ENCODE measurements at places on chromosomes 3 and 15. TPM values are rescaled to one million over a fixed set of nuclear protein-coding genes. Genes with fewer than 3 reads are reported as not detected.

DNA sequence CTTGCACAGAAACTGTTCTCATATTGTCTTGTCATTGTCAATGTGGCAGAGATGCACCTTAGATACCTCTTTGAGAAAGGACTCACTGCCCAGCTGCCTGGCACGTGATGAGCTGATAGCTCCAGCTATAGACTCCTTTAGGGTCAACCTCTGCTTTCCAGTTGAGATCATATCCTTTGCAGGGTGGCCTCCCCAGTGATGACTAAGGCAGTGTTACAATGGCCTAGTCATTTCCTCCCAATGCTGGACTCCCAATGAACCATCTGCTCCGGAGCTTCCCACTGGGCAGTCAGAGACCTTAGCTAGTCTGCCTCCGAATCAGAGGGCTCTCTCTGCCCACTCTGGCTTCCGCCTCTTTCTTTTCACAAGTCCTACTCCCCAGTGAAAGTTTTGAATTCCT is 79.5 kb downstream of the CHRD start:
- no peak for DNase-seq

- DNase-seq: no peak
These were observed 136.9 kb downstream of the HCN4 start for GRCh38 chr15:73231661-73232419.

DNA sequence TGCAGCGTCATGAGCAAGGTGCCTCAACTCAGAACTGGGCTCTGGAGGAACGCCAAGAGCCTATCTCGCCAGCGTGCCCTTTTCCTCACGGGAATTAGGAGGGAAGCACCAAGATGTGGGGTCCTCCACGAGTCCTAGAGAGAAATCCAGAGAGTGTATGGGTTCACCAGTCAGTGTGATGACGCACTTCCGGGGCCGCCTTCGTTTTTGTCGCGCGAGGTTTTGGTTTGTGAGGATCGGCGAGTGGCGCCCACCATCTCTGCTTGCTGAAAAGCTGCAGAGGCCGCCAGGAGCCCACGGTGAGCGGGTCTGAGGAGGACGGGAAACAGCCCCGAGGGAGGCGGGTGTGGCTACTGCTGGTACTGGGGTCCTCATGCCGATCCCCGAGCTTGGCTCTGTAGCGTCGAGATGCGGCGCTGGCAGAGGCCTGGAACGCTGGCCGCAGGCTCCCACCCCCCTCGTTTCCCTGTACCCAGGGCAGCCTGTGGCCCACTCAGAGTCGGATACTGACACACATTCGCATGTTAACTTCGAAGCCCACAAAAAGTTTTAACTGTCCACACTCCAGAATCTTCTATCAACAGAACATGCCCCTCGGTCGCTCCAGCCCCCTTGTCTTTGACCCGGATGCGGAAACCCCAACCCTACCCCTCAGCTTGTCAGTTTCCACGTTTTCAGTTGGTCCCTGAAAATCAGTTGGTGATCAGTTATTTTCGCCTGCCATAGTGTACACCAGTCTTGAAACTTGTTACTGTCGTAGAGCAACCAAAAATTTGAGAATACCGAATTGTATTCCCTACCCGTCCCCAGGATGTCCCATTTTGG is 30.4 kb downstream of the ZNF662 start:
- DNase-seq: no peak

DNA sequence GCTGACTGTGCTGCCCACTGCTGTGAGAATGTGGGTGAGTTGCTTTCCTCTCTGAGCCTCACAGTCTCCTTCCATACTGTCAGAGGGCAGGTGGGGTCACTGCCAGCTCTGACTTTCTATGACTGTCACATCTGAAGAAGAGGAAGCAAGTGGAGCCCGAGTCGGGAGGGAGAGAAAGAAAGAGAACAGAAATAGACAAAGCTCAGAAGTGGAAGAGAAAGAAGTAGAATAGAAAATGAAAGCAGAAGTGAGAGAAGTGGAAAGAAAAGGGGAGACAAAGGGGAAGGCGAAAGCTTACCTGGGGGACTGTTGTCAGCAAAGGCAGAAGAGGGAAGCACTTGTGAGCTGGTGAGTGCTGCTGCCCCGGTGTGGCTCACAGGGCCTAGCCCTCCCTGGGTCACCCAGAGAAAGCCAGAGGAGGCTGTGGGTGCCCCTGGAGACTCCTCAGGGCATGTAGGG is 57.9 kb downstream of the EPHB1 start:
- DNase-seq: peak; percentile 42

DNA sequence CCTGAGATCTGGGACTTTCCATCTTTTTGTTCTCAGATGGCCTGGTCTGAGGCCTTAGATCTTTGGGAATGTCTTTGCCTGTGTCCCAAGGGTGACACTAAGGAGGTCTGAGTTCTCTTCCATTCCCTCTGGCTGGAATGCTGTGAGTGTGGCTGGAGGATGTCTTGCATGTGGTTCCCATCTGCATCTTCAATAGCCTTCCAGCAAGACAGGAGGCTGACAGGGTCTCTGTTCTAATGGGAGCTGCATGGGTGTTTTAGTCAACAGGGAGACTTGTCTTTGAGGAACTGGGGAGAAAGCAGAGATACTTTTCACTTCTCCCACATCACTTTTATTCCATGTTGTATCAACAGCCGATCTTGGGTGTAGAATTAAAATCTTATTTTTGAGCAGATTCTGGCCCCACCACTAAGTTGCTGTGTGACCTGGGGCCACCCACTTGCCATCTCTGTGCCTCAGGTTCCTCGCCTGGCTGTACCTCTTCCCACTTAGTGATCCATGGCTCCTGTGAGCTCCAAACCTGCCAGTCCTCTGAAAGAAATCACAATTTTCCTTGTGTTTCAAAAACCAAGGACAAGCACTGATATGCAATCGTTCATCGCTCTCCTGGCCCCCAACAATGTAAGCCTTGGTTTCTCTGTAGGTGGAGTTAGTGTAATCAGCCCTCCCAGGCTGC is 75.2 kb downstream of the LSM3 start:
- no peak for DNase-seq

DNA sequence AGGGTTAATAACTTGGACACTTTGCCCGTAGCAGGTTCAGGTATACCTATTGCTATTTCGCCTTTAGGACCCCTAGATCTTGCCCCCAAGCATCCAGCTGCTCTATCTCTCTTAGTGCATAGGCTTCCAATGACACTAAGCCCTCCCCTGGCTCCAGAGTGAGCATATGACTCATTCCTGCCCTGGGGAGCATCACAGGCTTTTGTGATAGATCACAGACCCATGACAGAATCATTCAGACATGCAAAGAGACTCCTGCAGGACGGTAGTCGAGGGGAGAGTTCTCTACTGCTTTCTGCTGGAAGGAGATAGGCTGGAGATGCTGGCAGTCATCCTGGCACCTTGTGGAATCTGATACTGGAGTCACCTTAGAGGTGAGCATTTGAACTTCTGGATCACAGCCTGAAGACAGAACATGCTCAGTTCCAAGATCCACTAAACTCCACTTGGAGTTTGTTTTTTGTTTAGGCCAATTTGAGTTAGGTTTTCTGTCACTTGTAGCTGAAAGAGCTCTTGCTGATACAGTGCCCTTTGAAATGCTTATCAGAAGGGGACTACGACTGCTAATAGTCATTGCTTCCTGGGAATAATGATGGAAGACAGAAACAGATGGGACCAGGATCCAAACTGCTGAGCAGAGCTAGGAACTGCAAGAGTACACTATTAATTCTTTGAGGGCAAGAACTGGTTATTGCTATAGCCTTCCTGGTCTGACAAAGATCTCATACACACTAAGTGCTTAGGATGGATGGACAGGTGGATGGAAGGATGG is 11.0 kb downstream of the LYSMD2 start:
- DNase-seq: no peak

DNA sequence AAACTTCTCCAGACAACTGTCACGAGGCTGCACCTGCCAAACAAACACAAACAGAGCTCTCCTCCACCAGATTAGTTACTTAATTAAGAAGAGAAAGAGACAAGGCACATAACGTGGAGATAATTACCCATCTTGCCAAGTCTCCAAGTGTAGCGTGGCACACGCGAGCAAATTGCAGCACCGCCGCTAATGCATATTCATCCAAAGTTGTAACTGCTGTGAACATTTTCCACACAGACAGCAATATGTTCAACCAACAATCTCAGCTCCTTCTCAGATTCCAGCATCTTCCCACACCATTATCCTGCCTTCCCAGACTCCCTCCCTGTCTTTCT is 309.6 kb upstream of the TLE3 start:
- no peak for DNase-seq

- DNase-seq: no peak
These were observed 1.4 kb upstream of the GRM2 start for GRCh38 chr3:51705276-51706020.

DNA sequence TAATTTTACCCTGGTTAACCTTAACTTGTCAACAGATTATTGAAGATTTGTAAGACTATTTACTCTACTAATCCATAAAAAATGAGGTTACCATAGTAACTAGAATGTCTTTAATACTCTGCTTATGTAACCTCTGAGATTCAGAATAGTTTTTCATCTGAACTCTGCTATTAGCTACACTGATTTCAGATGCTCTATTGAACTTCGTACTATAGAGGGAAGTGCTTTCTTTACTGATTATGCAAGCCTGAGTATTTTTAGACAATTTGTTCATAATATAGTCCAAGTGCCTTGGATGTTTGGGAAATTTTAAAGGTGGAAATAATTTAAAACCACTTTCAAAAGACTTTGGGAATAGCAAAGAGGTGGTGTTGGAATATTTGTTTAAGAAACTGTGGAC is 107.9 kb upstream of the GBE1 start:
- no peak for DNase-seq

DNA sequence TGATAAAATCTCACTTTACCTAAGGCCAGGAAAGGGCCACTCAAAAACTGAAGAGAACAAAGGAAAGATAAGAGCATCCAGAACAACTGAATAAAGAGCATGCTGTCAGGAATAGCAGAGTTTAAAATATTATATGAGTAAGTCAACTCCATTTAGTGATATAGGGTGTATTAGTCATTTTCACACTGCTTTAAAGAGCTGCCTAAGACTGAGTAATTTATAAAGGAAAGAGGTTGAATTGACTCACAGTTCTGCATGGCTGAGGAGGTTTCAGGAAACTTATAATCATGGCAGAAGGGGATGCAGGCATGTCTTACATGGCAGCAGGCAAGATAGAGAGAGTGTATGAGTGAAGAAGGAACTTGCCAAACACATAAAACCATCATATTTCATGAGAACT is 778.0 kb upstream of the NECTIN3 start:
- DNase-seq: no peak

GRCh38 chr3:178263236-178263916 is 272.9 kb upstream of the KCNMB2 start:
- no peak for DNase-seq

DNA sequence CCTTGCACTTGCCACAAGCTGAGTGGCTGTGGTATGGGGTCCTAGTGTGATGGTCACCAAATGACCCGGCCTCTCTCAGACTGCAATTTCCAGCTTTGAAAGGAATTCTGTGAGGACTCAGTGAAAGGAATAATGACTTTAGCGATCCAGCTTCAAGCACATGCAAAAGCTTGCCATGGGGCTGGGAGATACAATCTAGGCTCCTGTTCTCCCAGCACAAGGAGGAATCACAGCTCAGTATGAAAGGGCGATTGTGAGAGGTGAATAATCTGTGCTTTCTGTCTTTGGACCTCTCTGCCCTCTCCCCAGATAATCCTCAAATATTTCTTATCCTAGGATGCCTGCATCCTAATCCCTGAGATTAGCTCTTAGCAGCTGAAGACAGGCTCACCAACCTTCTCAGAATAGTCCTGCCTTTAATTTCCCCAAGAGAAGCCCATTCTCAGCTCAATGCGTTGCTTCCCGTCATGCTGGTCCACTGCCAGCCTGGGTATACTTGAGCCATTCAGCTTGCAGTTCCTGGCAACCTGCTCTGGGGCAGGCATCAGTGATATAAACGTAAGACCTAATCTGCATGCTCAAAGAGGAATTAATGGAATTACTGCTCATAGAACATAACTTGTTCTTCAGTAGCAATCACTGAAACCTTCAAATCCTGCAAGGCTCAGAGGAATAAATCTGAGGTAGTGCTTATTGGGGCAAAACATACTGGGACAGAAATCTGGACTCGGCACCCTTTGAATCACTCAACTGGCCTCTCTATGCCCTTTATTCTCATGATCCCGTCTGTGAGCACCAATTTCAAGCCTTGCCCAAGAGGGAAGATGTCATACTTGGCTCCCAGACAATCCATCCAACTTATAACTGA is 15.1 kb downstream of the TLNRD1 start:
- no peak for DNase-seq

GRCh38 chr3:126364731-126365301 is 7.6 kb upstream of the KLF15 start:
- DNase-seq: no peak

DNA sequence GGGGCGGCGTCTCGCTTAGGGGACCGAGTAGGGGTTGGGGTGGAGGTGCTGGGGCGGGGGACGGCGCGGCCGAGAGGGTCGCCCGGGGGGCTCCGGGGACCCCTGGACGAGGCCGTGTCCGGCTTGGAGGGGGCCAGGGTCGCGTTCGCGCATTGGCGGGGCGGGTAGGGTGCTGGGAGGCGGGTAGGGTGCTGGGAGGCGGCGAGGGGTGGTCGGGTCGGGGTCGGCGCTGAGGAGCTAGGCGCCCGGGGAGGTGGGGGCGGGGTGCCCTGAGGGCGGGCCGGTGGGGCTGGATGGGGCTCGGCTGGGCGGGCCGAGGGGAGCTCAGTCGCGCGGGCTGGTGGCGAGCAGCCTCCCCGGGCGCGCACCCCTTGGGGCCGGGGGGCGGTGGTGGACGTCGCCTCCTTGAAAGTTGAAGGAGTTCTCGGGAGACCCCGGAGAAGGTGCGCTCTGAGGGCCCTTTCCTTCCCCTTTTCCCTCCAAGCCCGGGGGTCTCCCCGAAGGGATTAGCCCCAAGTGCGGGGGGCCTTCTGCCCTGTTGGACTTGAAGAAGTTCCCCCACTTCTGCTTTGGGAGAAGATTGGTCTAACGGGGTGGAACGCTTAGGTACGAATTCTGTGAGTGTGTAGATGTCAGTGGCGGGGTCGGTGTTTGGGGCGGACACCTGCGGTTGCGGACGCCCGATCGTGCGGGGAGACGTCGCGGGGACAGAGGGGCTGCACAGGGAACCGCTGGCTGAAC is 543 bp downstream of the MEF2A start:
- no peak for DNase-seq

DNA sequence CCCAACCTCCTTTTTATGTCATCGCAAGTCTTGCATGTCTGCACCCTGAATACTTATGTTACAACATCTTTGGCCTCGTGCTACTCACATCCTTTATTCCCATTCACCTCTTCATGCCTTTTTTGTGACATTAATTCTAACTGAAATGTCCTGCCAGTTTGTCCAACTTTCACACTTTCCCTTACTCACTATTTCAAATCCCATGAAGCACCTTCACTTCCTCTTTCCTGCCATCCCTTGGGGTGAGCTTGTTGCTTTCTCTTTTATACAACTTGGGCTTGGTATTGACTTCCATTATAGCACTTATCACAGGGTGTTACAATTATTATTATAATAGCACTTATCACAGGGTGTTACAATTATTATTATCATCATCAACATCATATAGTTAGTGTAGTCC is 496.3 kb downstream of the NLGN1 start:
- no peak for DNase-seq

- no peak for DNase-seq
These were observed 5.9 kb downstream of the GPX1 start for GRCh38 chr3:49352281-49352680.

XIRP1 gene
- 0.18 TPM for total RNA-seq

GRK7 gene
- not detected for total RNA-seq

MKRN3 gene
- total RNA-seq: 2.7 TPM

MAP6D1 gene
- 2.0 TPM for total RNA-seq

ALDH1A2 gene
- total RNA-seq: 0.44 TPM

ROBO2 gene
- 4.7 TPM for total RNA-seq

TMEM39A gene
- total RNA-seq: 26.5 TPM

GOLGA8G gene
- total RNA-seq: not detected

VEPH1 gene
- not detected for total RNA-seq

HYAL3 gene
- total RNA-seq: 5.3 TPM

CD276 gene
- total RNA-seq: 21.9 TPM

MAGEL2 gene
- not detected for total RNA-seq
